Esophagus muscularis mucosa (tissue), 4 donors: ENCODE measurements at places on chromosomes 11 and 22. TPM values are rescaled to one million over a fixed set of nuclear protein-coding genes. Genes with fewer than 3 reads are reported as not detected.
A peak's percentile ranks its signal among the peaks of the same experiment; 100 is the strongest.

GRCh38 chr22:26548984-26549383 is 36.7 kb upstream of the TFIP11 start:
- H3K4me1 ChIP-seq = peaks cover 4% of the 10 kb centered on the region
- H3K36me3 ChIP-seq = no peaks in the 10 kb centered on the region
- H3K4me3 ChIP-seq = no peak overlapping the region
- no peak overlapping the region for H3K27ac ChIP-seq

DNA sequence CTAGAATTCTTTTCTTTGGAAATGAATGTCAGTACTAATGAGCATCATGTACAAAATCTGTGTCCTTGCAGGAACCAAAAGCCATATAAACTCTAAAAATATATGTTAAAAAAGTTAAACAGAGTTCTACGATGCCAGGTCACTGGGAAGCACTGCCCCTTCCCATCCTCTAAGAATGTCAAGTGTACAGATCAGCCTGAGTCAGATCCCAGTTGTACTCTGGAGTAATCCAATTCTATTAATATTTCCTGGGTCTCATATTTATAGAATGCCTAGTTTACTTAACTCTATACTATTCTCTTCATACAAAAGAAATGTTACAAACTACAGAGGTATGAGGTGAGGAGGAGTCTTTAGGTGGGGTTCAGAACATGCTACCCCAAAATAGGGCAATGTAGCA is 460.1 kb downstream of the DLG2 start:
- no peak for DNase-seq
- no peak overlapping the region for H3K4me3 ChIP-seq
- H3K27ac ChIP-seq = no peak overlapping the region
- no peaks in the 10 kb centered on the region for H3K4me1 ChIP-seq

- no peaks in the 10 kb centered on the region for H3K27me3 ChIP-seq
- no peaks in the 10 kb centered on the region for H3K36me3 ChIP-seq
- H3K27ac ChIP-seq = peak overlapping the region; percentile 78
- no peak overlapping the region for H3K4me3 ChIP-seq
- peaks cover 86% of the 10 kb centered on the region for H3K4me1 ChIP-seq
Measured at GRCh38 chr11:19735909-19736498, 23.4 kb downstream of the NAV2 start.

DNA sequence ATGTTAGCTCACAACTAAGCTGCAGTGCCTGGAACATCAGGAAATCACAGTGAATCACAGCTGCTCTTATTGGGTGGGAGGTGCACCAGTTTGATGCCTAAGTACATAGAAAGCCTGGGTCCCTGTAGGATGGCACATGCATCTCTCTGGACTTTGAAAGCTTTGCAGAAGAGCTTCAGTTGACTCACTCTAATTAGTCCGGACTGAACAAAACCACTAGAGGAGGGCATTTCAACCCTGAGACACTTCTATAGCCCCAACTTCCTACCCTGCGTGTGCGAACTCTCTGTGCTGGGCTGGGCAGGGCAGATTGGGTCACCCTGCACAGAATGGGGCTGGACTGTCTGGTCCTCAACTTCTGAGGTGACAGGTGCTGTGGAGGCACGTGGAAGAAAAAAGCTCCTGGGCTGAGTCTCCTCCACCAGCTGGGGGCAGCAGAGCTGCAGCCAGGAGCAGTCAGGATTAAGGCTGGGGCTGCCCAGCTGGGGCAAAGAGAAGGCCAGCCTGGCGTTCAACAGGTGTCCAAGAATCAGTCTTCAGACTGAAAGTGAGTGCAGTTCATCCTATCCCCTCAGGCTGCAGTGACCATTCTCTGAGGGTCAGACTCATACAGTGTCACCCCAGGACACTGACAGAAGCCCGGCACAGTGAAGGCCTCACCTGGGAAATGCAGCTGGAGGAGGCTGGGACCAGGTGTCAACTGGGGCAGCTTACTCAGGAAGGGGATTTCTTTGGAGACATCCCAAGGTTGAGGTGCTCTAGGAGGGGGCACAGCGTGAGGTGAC is 22.1 kb downstream of the GGTLC2 start:
- H3K4me3 ChIP-seq = no peak overlapping the region
- H3K4me1 ChIP-seq = no peaks in the 10 kb centered on the region
- no peaks in the 10 kb centered on the region for H3K27me3 ChIP-seq
- no peaks in the 10 kb centered on the region for H3K36me3 ChIP-seq

DNA sequence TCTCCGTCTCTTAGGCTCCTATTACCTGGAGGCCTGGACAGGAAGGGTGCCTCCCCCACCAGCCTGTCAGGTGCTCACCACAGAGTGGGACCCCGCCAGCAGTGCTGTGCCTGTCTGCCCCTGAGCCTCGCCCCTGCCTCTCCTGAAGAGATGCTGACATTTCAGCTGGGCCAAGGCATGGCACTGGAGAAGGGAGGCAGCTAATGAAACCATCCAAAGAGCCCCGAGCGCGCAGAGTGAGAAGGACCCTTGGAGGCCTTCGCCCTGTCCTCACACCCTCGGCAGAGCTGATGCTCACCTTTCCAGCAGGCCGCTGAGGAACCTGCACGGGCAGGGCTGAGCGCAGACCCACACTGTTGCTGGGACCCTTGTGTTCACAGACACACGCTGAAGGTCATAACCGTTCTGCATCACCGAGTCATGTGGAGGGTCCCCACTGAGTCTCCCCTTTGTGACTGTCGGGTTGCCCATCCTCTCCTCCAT is 2.1 kb upstream of the LRFN4 start:
- peak overlapping the region; percentile 92 for H3K27ac ChIP-seq
- no peak overlapping the region for H3K4me3 ChIP-seq
- H3K27me3 ChIP-seq = no peaks in the 10 kb centered on the region
- no peak for DNase-seq
- H3K4me1 ChIP-seq = peaks cover 6% of the 10 kb centered on the region

Gene INPP5J
- 1.9 TPM for total RNA-seq

DNA sequence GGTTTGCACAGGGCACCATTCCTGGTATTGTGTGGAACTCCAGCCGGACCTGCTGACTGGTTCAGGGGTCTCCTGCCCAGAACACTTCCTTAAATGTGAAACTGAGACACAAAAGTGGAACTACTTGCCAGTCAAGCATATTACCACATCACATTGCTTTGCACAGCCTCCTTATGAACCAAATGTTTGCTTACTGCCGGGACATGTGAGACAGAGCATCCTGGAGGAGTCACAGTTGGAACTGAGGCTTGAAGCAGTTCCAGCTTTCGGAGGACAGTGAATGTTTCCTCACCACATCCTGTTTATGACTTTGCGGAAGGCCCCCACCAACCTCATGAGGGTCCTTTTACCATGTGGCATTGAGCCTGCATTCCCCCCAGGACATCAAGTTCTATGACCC is 105.8 kb upstream of the ARHGAP42 start:
- no peak overlapping the region for H3K4me3 ChIP-seq
- H3K36me3 ChIP-seq = no peaks in the 10 kb centered on the region
- H3K27me3 ChIP-seq = no peaks in the 10 kb centered on the region
- peaks cover 13% of the 10 kb centered on the region for H3K4me1 ChIP-seq

- peaks cover 39% of the 10 kb centered on the region for H3K4me1 ChIP-seq
- H3K36me3 ChIP-seq = no peaks in the 10 kb centered on the region
- DNase-seq = no peak
- peak overlapping the region; percentile 79 for H3K4me3 ChIP-seq
- H3K27ac ChIP-seq = peak overlapping the region; percentile 76
- no peaks in the 10 kb centered on the region for H3K27me3 ChIP-seq
Measured at GRCh38 chr22:24954114-24954463, 1.6 kb downstream of the KIAA1671 start.

Gene OR8D4
- not detected for total RNA-seq

Gene GPR152
- total RNA-seq = not detected

- H3K27me3 ChIP-seq = peaks cover 19% of the 10 kb centered on the region
- DNase-seq = no peak
- no peak overlapping the region for H3K27ac ChIP-seq
- no peak overlapping the region for H3K4me3 ChIP-seq
- H3K4me1 ChIP-seq = no peaks in the 10 kb centered on the region
Measured at GRCh38 chr22:50175921-50176849, 5.7 kb downstream of the PANX2 start.
